Coronary artery (tissue), 2 donors: ENCODE measurements at places on chromosomes 4 and X.

DNA sequence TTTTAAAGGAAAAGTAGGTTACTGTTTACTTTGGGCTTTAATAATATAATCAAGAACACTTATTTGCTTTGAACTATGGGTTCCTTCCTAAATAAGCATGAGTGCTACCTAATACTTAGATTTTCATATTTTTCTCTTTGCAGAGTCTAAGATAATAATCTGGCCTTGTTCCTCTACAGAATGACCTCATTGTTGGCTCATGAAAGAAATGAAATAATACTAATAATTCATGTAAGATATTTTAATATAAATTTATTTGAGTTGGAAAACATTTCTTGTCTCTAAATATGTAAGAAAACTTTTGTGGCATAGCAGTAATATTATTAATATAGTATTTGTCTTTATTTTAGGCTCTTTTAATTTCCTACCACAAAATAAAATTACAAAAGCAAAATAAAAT, 601.3 kb downstream of the IQCM start:
- no peak for DNase-seq

- no peak for DNase-seq
Measured at GRCh38 chr4:181860157-181860556, 383.0 kb upstream of the TENM3 start.

DNA sequence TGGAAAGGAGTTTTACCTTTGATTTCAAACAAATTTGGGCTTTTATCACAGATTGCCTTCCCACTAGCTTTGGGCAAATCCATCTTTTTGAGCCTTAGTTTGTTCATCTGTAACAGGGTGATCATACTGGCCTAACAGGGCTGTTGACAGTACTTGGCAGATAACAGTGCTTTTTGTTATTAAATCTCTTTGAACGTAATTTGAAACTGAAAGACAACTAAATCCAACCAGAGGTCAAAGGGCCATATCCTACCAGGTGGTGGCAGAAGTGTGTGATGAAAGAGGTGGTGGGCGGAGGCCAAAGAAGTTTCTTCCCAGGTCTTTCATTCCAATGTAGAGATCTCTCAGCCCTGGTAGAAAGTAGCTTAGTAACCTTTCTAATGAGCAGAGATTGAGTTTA, 35.2 kb upstream of the TADA2B start:
- DNase-seq, result no peak

DNA sequence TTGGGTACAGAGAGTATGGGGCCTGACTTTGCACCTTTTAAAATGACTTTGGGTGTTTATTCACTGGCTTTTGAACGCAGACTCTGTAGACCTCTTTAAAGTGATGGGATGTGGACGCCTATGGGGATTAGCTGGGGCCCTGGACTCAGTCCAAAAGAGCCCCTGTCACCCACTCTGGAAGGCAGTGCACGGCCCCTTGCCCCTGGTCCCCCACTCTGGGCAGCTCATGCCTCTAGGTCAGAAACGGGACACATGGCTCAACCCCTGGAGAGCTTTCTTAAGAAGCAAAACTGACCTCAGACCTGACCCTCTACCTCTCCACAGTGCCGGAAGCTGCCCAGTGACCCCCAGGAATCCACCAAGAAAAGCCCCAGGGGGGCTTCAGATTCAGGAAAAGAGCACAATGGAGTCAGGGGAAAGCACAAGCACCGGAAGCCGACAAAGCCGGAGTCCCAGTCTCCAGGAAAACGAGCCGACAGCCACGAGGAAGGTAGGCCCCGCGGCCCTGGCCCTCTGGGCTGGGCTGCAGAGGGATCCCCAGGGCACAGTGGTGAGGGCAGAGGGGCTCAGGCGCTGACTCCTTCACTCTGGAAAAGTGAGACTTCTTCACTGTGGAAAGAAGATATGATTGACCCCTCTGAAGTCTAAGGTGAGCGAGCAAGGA, 38.4 kb downstream of the BCORL1 start:
- DNase-seq, result no peak

GRCh38 chr4:30416547-30416946, 303.6 kb upstream of the PCDH7 start:
- DNase-seq, result no peak

DNA sequence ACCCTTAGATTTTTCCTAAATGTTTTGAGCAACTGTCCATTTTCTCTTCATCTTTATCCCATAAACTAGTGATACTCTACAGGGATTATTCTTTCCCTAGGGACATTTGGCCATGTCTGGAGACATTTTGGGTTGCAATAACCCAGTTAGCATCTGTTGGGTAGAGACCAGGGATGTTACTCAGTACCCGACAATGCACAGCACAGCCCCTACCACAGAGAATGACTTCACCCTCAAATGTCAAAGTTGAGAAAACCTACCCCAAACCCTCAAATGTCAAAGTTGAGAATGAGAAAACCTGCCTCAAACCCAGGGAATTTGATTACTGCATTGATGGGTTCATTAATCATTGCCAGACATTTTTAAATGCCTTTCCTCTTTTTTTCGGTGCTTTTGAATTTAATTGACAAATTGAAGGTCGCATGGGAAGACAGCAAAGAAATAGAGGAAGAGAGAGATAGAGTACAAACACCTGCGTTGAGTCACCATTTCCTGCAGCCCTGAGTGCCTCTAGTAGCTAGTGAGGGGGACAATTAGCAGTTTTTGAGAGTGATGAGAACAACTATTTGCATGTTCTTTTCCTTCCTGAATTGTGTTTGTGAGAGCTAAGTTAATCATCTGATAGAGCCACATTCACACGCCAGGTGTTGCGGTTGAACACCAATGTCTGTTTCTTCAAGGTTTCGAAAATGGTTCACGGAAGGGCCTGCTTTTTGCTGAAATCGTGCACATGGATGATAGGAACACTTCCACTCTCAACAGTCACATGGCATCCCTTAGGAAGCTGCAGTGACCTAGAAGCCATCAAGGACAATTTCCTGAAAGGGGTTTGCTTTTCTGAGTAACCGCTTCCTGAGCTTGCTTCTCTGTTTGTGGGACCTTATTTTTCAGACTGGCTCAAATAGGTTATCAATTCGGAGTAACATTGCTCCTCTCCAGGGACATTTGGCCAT, 203.9 kb upstream of the VCX3A start:
- no peak for DNase-seq

DNA sequence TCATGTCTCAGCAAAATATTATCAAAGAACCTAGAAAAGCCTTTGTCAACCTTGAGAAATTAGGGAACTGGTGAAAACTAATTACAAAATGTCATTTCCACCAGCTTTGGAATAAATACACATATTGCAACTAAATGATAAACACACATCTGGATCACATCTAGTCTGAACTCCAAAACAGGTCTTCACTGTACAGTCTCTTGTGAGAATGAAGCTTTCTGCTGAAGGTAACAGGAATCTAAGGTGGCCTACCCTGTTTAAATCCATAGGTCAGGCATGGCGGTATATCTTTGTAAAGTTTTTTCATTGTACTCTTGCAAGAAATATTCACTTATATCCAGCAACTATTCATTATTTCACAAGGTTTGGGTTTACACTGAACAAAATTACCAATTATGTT, 1.7 kb downstream of the SH3D19 start:
- DNase-seq, result no peak

GRCh38 chr4:73172161-73172560, 86.4 kb downstream of the ANKRD17 start:
- DNase-seq, result no peak
